Activated CD4-positive, CD25-positive, alpha-beta regulatory T cell (primary cell): ENCODE measurements at places on chromosomes 3 and 15.
A peak's percentile ranks its signal among the peaks of the same experiment; 100 is the strongest.

DNA sequence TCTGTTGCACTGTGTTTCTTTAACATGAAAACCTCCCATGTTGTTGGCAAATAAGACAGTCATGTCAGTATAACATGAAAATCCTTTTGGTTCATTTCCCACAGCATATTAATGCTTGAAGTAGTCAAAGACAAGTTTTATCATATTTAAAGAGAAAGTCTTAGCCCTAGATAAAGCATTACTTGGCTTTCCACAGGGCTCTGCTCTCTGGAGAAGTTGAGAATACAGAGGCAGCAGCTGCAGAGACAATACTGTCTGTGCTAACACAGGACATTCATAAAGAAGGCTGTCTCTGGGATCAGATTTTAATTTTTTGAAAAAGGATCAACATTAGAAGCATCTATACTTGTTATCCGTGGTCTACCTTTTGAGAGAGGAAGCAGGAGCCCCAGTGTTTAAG, 103.4 kb upstream of the SAMMSON start:
- no peak for DNase-seq

DNA sequence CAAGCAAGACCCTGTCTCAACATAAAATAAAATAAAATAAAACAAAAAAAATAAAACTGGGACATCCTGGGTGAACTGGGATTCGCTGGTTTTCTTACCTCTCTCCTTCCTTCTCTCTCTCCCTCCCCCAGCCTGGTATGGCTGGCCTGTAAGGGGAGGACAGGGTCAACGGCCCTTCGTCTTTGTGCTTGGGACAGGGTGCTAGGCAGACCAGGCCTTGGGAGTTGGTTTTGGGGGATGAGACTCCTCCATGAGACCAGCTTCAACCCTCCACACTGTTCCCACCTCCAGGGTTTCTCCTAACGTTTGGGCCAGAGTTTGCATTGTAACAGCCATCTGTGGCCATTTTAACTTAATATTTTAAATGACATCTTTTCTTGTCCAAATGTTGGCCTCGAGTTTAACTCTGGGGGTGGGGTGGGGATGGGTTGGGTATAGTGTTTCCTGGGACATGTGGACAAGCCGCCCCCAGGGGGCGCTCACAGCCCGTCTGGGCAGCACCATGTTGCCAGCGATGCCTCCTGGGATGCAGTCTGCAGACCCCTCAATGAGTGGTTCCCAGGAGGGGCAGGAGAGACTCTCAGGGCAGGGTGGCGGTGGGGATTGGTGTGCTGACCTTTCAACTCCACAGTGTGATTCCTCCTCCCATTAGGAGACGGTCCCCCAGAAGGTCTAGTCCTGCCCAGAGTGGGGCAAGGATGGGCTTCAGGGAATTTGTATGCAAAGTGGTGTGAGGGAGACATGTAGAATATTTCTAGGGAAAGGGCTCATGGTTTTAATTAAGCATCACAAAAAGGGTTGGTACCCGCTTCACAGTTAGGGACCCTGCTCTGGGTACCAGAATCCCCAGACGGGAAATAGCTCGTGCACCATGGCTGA, 37.7 kb upstream of the LCTL start:
- peak; percentile 37 for DNase-seq

GRCh38 chr3:13504161-13504831, 24.2 kb downstream of the HDAC11 start:
- no peak for DNase-seq

GRCh38 chr3:16801698-16802097, 83.1 kb upstream of the PLCL2 start:
- no peak for DNase-seq

- DNase-seq, result no peak
Measured at GRCh38 chr15:67843571-67844387, 3.9 kb upstream of the RNU6-1 start.

GRCh38 chr3:188431553-188431952, 277.6 kb downstream of the LPP start:
- DNase-seq, result no peak

- no peak for DNase-seq
Measured at GRCh38 chr3:127629467-127630403, 750 bp downstream of the PODXL2 start.

DNA sequence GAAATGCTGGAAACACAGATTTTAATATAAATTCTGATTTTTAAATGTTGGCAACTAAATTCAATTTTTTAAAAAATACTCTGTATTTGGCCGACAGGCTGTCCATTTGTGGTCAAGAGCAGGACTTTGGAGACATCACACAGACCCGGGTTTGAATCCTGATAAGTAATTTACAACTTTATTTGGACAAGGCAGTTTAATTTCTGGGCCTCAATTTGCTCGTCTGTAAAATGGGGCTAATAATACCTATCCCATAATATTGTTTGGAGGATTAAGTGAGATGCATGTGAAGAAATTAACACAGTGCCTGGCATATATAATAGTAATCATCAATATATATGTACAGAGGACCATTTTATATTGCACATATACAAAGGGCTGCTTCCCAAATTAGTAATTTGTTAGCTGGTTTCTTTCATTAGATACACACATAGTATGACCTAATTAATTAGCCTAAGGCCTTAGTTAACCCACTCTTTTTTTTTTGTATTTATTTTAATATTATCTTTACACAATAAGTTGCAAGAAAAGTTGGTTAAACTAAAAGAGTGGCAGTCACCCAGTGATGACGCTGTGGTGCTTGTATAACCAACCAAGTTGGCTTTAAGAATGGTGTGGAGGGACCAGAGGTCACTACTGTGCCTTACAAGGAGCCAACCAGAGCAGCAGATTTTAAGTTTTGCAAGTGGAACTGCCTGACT, 665 bp downstream of the PIGB start:
- no peak for DNase-seq

DNA sequence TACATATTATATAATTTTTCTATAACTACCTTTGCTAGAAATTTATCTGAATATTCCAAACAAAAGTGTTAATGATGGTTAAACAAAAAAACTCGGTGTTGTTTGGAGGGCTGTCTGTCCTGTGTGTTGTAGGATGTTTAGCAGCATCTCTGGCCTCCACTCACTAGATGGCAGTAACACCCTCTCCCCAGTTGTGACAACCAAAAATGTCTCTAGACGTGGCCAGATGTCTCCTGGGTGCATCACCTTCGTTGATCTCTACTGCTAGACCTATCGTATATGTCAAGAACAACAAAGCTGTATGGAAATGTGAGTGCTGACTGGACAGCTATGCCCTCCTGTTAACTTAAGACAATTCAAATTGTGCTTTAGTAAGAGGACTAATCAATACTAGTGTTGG, 14.1 kb downstream of the ANKRD34C start:
- DNase-seq, result no peak

- no peak for DNase-seq
Measured at GRCh38 chr3:188082450-188082849, 71.5 kb upstream of the LPP start.

DNA sequence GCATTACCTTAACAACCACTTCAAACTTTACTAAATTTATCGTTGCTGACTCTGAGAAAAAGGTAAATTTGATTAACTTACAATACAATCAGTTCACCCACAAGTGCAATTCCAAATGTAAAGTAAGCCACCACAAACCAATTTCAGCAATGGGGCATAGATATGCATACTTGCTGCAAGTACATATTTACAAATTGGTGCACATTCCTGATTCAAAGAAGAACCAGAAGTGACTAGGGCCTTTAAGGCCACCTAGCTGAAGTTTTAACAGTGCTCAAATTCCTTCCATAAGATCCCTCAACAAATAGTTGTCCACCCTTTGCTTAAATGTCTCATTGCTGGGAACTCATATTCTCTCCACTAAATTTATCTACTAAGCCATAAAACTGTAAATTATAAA, 67.2 kb downstream of the INO80 start:
- DNase-seq, result no peak

DNA sequence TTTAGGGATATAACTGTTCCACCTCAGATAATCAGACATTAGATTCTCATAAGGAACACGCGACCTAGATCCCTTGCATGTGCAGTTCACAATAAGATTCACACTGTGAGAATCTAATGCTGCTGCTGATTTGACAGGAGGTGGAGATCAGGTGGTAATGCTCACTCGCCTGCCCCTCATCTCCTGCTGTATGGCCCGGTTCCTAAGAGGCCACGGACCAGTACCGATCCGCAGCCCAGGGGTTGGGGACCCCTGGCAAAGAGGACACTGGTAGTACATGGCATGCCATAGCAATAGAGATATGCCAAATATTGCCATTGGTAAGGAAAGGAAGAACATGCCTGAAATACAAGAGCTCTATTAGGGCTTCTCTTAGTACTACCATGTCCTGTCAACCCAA, 59.7 kb downstream of the LSM3 start:
- DNase-seq, result no peak

DNA sequence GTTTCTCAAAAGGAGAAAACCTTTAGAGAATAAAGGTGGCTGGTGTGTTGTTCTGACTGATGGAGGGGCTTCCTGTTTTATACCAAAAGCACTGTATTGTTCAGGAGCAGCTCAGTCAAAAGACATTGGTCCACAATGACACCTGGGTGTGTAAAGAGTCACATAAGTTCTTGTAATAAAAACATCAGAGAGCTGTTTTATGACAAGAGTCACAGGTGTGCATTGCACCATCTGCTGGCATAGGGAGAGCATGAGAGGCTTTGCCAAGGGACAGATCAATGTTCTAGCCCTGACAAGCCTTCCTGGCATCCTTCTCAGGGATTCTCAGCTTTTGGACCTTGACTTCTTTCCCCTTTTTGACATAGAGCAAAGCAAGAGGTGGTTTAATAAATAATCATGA, 20.4 kb downstream of the ARPP21 start:
- no peak for DNase-seq

DNA sequence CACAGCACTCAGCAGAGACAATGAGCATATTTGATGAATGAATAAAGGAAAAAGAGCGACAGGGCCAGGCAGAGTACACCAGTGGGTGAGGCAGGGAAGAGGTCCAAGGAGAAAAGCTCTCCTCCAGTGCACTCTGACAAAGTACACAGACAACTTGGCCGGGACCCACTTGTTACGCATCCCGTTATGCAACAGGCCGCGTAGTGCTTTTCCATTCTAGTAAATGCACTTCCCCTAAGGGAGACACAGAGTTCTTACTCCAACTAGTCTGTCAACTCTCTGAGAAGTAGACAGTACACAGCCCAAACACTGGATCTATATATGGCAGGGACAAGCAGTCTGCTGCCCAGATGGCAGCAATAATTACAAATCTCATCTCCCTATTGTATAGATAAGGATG, 18.5 kb downstream of the LARP6 start:
- no peak for DNase-seq

GRCh38 chr3:43862992-43863805, 172.5 kb downstream of the ABHD5 start:
- DNase-seq, result no peak

DNA sequence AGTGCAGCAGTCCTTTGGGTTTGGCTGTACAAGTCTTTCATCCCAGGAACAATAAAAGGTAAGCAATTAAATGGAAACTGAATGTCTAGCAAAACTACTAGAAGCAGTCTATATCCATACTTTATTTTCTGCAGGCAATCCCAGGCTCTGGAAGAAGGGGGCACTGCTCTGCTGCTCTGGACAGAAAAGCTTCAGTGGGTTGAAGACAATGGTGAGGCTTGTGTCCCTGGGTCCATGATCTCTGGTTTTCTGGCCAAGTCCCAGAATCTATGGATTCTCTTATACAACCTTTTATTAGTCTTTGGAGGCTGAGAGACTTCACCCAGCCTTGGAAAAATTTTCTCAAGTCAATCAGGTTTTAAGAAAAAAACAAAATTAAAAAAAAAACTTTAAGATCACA, 35.6 kb downstream of the SCAP start:
- no peak for DNase-seq

DNA sequence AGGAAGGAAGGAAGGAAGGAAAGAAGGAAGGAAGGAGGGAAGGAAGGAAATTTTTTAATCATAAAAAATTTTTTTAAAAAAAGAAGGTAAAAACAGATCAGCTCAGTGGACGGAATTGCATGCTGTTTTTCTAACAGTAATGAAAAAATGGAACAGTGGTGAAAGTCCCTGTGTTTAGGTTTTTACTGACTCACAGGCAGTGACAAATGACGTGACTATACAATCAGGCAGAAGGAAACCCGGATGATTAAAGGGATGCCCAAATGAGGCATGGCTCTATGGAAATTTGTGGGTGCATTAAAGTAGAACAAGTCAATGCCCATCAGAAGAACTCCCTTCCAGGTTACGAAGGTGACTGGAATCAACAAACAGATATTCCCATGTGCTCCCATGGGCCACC, 135.0 kb downstream of the IMPG2 start:
- no peak for DNase-seq

- DNase-seq, result no peak
Measured at GRCh38 chr3:36488077-36488789, 107.9 kb downstream of the STAC start.

DNA sequence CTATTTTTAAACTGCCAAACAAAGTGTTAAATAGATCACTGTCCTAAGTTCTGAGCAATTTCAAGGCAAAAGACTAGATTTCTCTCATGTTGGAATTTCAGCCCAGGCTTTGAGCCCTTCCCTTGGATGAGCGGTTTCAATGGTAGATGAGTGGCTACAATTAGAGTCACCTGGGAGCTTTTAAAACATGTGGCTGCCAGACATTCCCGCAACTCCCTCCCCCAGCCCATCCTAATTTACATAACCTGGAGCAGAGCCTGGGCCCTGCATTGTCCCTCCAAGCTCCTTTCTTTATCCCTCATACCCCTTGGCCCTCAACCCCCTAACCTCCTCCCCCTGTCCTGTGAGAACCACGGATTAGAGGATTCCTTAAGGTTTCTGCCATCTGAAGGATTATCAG, 357.5 kb upstream of the UMPS start:
- no peak for DNase-seq

GRCh38 chr15:81334768-81335435, 11.0 kb upstream of the STARD5 start:
- DNase-seq, result no peak

DNA sequence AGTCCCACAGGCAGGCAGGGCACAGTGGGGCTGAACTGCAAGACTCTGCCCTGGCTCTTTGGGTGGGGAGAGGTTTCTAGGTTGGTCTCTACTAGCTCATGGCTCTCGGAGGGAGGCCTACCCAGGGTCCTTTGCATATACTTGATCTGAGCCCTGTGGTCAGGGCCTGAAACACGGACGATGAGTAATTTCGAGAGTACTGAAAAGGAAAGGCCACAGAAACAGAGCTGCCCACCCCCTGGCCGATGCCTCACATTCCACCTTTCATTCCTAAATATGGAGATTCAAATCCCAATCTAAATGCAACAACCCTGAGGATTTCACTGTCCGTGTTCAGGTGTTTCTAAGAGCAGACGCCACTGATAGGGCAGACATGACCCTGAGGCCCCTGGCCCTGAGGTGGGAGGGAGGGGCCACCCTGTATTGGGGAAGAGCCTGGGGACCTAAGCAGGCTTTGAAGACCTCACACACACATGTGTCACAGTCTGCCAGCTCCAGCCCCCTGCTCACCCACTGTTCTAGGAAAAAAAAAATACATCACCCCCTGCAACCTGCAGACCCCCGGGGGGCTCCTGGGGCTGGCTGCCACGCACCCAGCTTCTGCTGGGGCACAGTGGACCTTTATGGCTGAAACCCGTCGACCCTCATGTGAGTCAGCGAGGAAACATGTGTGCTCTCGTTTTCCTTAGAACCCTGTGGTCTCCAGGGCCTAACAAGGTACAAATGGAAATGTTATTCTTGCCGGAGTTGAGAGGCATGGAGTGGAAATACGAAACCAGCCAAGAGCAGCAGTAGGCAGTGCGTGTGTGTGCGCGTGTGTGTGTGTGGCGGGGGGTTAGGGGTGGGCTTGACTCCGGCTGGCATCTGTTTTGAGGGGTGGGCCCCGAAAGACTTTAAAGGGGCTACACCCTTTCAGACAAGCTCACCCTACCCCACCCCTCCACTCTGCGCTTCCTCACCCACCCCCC, 112.7 kb downstream of the CHSY1 start:
- DNase-seq, result no peak

GRCh38 chr3:105515372-105515771, 148.7 kb downstream of the ALCAM start:
- DNase-seq, result no peak
